ENCODE measurements at places on chromosomes 12 and 14. TPM values are rescaled to one million over a fixed set of nuclear protein-coding genes. Genes with fewer than 3 reads are reported as not detected.

DNA sequence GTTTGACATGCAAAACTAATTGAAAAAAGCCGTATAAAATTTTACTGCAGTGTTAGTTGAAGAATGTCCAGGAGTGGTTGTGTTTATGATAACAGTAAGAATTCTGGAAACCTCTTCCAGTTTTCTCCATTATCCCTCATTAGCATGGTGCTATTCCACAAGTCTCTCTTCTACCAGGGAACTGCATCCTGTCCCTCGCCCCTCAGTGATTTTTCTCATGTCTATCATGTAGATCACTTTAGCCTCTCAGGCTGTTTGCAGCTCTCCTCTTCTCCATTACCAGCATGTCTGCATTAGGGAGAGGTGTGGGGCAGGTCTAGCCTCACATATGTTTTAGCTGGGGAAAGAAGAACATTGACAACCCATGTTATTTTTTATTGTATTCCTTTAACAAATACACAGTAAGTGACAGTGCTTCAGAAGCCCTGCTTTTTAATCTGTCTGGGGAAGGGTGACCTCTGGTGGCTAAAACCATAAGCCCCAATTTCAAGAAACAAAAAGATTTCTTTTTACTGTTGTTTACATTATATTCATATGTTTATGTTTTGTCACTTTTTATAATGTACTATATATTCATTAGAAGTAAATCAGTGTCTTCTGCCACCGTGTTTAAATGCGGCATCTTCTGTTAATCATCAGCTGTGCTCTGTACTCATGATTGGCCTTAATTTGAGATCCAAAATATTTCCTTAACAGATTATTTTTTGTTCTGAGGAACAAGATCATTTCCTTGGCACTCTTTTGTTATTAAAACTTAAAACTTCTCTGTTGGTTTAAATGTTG, 70.7 kb downstream of the RASSF8 start:
- DNase-seq, result no peak

DNA sequence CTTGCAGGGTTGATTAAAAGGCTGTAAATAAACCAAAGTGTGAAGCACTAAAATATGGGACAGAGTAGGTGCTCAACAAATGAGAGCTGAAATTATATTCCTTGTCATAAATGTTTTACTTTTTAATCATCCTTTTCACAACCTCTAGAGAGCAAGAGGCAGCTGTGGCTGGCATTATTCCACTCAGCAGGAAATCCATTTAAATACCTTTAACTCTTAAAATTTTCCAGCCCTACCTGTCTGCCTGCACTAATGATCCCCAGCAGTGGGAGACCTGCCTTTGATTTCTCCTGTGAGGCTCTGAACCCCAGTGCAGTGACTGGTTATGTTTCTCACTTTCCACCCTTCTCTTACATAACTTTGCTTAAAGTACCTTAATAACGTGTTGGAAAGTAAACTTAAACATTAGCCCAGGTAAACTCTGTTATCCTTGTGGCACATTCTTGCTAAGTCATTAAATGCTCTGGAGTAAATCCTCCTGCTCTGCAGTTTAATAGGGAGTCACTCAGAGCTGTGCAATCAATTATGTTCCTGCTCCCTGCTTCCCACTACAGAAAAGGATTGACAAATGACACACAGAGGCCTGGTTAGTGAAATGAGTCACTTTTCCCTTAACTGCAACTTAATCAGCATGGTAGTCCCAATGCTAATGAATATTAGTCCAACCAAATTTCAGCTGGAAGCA, 755.7 kb upstream of the USP15 start:
- no peak for DNase-seq

- no peak for DNase-seq
Measured at GRCh38 chr14:20428802-20429201, 7.2 kb downstream of the KLHL33 start.

GRCh38 chr14:92513204-92513965, at the start of gene RIN3:
TSS of gene RIN3 (plus strand) at chr14:92513781. CDS start at chr14:92513933, 152 bp downstream.
- peak; percentile 50 for DNase-seq

- DNase-seq, result peak; percentile 92
Measured at GRCh38 chr12:13165617-13166041, 30.9 kb upstream of the EMP1 start.

GRCh38 chr12:119544765-119545625, 48.6 kb upstream of the TMEM233 start:
- peak; percentile 59 for DNase-seq

SOAT2 gene
- total RNA-seq, result 1.1 TPM

KRT83 gene
- not detected for total RNA-seq

Measured in activated CD4-positive, alpha-beta memory T cell treated with anti-CD3 and anti-CD28 coated beads for 36 hours (primary cell).